Effector CD8-positive, alpha-beta T cell (primary cell): ENCODE measurements at places on chromosomes 4 and X.
A peak's percentile ranks its signal among the peaks of the same experiment; 100 is the strongest.

DNA sequence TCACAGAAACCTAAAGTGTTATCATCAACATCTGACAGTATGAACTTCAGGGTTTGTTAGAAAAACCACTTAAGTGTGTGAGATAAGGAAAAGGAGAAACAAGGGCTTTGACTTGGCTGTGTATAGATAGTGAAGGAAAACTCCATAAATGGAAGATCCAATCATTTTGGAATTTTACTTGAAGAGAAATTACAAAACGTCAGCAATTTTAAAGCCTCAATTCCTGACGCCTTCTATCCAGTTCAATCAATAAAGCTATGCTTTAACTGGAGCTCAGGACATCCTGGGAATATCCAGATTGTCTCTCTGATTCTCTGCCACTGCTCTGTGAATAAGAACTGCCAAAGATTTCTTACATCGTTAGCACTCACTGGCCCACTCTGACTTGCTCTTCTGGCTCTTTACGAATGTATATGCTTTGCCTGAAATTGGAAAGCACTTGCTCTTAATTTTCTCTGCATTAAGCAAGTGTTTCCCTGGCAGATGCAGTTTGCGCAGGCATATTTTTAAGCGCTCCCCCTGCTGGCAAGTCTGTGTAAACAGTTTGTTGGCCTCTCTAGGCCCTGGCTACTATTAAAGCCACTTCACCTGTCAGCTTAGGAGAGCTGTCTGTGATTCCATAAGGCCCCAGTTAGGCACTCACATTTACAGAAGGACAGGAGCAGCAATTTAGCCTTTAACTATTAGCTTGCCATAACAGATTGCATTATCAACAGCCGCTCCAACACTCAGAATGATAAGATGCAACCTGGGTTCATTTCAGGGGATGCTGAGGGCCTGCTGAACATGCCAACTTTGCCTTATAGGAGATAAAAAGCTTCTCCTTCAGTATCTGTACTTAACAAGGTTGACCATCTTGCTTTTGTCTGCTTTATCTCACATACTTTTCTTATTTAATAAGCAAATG is 251.4 kb upstream of the DDX53 start:
- DNase-seq = peak; percentile 0

GRCh38 chr4:22312113-22312512 is 203.8 kb downstream of the ADGRA3 start:
- no peak for DNase-seq

DNA sequence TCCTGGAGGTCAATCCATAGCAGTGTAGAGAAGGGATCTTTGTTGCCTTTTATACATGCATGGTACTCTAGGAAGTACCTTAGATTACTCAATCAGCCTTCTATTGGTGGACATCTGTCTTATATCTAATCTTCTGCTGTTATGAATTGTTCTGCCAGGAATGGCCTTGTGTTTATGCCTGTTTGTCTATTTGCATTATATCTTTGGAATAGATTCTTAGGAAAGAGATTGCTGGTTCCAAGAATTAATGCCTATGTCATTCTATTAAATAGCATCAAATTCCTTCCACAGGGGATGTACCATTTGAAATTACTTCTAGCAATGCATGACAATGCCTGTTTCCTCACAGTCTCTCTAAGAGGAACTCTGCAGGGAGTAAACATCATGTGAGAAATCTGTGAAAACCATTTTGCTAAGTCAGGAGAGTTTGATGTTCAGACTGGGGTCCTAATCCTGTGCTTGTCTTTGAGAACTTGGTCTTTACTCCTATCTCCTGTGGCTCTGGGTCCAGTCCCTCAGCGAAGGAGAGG is 42.5 kb downstream of the BEX3 start:
- DNase-seq = no peak

GRCh38 chr4:24702281-24702680 is 93.1 kb upstream of the SOD3 start:
- no peak for DNase-seq

GRCh38 chr4:78047366-78047765 is 9.8 kb upstream of the FRAS1 start:
- DNase-seq = no peak

- no peak for DNase-seq
Observed at GRCh38 chr4:7701866-7702649, 237.6 kb downstream of the AFAP1 start.

GRCh38 chr4:189809839-189810238 is 130.8 kb upstream of the FRG1 start:
- no peak for DNase-seq

DNA sequence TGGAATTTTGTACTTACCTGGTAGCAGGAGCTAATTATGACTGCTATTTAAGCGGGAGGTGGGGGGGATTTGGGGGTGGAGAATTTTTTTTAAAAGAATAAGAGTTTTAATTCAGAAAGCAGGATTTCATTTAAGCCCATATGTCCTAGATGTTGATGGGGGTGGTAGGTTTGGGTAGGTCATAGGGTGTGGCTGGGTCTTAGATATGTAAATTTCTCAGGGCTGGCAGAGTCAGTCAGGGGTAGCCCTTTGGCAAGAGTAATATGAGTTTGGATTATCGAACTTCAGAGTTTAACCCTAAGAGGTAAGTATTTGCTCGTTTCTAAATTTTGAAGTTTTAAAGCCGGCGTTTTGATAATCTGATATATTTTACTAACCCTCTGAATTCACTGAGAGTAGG is 35.2 kb upstream of the COX18 start:
- no peak for DNase-seq

GRCh38 chrX:97907791-97908190 is 1024.1 kb downstream of the RPA4 start:
- no peak for DNase-seq

GRCh38 chrX:53594354-53594753 is 92.2 kb downstream of the HUWE1 start:
- DNase-seq = no peak

GRCh38 chr4:114472269-114473032 is 126.2 kb upstream of the UGT8 start:
- DNase-seq = no peak

DNA sequence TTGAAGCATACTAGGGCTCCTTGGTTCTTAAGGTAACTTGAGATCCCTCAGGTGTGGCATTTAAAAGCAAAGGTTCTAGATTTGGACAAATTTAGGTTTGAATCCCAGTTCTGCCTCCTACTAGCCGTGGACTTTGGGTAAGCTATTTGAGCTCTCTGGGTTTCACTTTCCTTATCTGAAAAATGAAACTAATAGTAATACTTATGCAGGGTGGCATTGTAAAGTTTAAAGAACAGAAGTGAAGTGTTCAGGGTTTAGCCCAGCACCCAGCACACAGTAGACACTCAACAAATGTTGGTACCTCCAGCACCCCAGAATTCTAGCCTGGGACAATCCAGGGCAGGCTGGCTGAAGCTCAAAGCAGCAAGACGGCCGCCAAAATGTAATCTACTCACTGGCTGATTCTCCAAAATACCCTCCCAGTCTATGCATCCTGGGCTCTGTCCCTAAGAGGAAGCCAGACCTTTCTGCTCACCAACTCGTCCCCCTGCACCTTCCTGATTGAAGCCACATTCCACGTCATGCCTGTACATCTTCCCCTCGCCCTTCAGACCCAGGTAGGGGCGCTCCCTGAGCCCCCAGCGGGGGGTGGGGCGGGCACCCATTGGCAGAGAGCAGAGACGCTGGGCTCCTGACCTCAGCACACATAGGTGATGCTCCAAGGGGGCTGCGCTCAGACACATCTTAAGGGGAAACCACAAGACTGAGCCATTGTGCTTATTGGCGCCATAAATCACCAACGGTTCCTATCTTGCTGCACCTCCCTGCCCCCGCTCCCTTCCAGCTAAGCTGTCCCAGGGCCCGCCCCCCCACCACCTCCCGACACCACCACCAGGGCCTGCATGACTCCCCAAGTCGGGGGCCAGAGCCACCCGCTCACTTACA is 160.6 kb downstream of the BCOR start:
- no peak for DNase-seq

GRCh38 chrX:34877436-34877835 is 65.2 kb upstream of the FAM47B start:
- DNase-seq = no peak

GRCh38 chrX:44415639-44416386 is 72.3 kb upstream of the EFHC2 start:
- no peak for DNase-seq

GRCh38 chrX:37509349-37509748 is 62.1 kb upstream of the LANCL3 start:
- no peak for DNase-seq

- no peak for DNase-seq
Observed at GRCh38 chr4:13865871-13866669, 238.5 kb upstream of the BOD1L1 start.

DNA sequence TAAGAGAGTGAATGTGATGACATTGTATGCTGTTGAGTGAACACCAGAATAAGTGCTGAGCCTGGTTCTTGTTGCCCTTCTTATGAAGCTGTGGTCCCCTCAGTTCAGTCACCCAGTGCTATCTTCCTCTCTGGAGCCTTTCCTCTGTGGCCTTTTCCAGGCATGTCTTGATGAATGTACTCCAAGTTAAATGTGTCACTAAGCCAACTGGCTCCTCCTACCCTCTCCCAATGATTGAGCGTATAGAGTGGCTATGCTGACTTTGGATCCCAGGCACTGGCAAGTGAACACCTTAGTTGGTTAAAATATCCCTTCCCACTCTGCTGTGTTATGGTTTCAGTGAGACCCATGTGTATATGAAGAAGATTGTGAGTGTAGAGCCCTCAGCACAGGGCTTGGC is 134.1 kb upstream of the MAMLD1 start:
- DNase-seq = no peak

- no peak for DNase-seq
Observed at GRCh38 chr4:112001041-112001440, 144.2 kb upstream of the FAM241A start.

GRCh38 chrX:41043196-41043595 is 42.0 kb upstream of the USP9X start:
- no peak for DNase-seq

DNA sequence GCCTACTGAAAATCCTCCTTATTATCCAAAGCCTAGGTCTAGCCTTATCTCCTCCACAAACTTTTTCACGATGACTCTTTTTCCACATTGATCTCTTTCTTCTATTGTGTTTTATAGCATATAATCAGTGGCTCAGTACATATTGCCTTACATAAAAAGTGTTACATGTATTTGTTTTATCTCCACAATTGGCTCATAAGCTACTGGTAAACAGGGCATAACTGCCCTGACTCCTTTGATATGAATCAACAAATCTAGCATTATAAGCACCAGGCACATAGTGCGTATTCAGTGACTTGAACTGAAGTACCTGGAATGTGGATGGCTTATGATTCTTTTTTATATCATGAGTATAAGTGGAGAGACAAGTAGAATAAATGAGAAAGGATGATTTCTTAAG is 206.8 kb downstream of the TEX13A start:
- DNase-seq = no peak

DNA sequence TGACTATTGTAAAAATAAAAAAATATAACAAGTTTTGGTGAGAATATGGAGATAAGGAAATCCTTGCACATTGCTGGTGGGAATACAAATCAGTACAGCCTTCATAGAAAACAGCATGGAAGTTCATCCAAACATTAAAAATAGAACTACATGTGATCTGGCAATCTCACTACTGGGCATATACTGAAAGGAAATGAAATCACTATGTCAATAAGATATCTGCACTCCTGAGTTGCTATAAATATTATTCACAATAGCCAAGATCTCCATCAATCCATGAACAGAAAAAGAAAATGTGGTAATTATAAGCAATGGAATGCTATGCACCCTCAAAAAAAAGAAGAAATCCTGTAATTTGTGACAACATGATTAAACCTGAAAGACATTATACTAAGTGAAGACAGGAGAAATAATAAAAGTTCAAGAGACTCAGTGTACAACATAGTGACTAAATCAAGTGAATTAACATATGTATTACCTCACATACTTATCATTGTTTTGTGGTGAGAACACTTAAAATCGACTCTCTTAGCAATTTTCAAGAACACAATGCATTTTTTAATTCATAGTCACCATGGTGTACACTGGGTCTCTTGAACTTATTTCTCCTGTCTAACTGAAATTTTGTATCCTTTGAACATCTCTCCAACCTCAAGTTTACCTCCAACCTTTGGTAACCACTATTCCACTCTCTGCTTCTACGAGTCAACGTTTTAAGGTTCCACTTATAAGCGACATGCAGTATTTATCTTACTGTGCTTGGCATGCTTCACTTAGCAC is 1703.7 kb upstream of the AGA start:
- DNase-seq = no peak

- DNase-seq = no peak
Observed at GRCh38 chrX:139429913-139430312, 100.6 kb upstream of the F9 start.

- no peak for DNase-seq
Observed at GRCh38 chr4:139493176-139493575, 39.3 kb downstream of the RAB33B start.

GRCh38 chr4:81350040-81350439 is 121.7 kb downstream of the RASGEF1B start:
- no peak for DNase-seq

DNA sequence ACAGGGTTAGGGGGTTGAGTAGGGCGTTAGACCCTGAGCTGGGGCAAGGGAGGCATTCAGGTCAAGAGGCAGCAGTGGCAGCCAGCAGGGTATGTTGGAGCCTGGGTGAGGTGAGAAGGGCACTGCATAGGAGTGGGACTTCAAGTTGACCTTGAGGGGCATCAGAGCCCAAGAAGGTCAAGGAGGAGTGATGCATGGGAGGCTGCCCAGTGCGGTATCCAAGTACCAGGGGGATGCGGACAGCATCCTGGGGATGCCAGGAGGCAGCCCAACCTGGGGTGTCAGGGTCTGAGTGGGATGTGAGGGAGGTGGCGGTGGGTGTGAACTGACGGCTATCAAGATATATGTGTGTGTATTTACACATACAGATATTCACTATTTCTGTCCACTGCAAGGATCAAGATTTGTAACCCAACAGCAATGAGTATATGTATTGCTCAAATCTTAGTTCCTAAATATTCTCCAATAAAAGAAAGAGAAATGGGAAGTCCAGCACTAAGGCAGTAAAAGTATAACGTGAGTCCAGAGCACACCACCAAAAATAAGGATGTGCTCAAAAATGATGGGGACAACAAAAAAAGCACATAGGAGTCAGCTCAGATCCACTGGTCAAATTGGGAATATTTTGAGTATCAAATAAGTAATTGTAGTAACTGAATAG is 9.8 kb upstream of the DCLK2 start:
- DNase-seq = no peak

GRCh38 chrX:68666580-68666979 is 19.1 kb downstream of the STARD8 start:
- no peak for DNase-seq
